ENCODE measurements at places on chromosomes 11 and 22.

DNA sequence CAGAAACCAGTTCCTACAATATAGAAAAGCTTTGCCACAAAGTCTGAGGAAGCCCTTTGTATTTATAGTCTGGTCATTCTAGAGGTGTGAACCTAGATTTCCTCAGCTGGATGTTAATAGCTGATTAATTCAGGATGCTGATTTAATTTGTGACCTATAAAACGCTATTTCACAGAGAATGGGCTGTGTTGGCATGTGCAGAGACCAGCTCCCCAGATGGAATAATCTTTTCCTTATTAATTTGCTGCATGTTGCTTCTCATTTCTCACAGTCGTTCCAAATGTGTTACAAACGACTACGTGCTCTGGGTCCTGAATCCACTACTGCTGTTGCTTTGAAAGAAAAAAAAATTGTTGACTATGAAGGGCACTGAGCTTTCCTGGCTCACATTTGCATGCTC, 49.3 kb downstream of the BDNF start:
- DNase-seq: no peak

DNA sequence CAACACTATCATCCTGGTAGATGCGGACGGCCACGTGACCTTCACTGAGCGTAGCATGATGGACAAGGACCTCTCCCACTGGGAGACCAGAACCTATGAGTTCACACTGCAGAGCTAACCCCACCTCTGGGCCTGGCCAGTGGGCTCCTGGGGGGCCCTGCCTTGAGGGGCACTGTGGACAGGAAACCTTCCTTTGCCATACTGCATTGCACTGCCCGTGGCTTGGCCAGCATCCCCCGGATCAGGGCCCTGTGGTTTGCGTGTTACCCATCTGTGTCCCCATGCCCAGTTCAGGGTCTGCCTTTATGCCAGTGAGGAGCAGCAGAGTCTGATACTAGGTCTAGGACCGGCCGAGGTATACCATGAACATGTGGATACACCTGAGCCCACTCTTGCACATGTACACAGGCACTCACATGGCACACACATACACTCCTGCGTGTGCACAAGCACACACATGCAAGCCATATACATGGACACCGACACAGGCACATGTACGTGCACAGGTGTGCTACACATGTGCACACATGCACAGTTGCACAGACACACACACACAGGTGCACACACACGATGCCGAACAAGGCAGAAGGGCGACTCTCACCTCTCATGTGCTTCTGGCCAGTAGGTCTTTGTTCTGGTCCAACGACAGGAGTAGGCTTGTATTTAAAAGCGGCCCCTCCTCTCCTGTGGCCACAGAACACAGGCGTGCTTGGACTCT, 15.3 kb upstream of the DGCR8 start:
- no peak for DNase-seq

DNA sequence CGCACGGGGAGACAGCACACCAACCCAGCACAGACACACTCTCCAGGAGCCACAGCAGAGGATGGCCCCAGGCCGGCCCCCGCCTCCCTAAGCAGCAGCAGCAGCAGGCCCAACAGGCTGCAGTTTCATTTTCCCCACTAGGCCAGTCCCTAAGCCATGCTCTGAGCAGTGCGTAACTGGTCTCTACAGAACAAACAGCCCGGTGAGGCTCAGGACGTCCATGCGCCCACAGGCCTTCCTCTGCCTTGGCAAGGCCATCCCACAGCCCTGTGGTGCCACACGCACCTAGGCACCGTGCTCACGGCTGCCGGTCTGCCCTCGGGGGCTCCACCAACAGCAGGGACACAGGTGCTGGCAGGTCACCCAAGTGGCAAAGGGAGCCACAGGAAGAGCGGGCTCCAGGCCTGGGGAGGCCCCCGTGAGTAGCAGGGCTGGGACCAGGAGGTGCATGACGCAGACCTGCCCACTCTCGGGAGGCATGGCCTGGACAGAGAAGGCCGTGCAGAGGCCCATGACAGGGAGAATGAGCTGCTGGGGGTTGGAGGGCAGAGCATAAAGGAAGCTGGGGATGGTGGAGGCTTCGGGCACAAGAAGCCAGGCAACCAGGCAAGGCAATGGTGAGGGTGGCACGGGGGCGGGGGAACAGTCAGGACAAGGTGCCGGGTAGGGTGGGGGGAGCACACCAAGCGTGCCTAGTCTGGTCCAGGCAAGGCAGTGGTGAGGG, 1.4 kb upstream of the MOB2 start:
- DNase-seq: no peak

DNA sequence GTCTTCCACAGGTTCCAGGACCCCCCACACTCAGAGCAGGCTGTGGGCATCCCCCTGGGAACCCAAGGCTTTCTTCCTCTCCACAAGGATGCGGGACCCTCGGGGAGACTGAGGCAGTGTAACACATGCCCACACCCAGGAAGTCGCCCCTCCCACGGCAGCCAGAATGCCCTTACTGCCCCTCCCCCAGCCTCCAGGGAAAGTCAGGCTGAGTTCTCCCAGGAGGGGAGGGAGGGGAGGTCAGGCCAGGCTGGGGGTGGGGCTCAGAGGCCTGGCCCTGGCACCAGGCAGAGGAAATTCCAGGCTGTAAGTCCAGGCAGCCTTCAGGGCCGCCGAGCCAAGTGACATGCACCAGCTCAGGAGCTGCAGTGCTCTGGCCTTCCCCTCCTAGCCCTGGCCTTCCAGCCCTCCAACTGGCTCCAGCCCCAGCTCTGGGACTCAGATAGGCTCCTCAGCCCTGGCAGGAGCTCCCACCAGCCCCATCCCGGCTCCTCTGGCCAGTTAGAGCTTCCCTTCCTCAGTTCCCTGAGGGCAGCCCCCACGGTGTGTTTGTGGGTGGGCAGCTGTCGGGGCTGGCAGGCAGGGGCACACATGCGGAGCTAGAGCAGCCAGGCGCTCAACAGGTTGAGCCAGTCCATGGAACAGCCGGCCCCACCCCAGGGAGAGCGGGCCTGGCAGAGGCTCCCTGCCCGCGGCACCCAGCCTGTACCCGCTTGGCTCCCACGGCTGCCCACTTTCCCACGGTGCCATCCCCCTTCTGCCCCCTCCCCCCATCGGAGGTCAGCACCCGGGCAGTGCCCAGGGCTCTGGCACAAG, 3.6 kb downstream of the BCL9L start:
- DNase-seq: no peak

DNA sequence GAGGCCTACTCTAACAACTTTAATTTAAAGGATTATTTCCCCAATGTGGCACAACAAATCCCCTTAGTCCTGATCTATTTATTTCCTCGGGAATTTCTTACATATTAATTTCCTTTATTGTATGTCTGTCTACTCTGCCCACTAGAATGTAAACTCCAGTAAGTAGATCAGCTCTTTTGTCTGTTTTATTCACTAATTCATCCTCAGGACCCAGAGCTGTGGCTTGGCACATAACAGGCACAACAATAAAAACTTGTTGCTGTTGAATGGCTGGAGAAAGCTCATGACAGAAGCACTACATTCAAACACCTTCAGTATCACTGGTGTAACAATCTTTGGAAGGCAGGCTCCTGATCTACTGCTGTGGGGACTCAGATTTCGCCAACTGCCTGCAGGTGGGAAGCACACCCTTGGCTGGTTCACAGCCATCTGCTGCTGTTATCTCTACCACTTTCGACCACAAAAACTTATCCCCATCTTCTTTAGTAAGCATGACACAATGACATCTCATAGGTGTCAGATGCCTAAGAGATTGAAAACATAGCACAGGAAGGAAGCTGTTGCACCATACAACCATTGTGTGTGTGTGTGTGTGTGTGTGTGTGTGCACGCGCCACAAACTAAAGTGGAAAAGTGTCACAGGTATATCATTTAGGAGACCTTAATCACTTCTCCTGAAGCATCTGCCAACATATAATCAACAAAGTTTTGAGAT, 11.9 kb downstream of the HIRA start:
- no peak for DNase-seq

DNA sequence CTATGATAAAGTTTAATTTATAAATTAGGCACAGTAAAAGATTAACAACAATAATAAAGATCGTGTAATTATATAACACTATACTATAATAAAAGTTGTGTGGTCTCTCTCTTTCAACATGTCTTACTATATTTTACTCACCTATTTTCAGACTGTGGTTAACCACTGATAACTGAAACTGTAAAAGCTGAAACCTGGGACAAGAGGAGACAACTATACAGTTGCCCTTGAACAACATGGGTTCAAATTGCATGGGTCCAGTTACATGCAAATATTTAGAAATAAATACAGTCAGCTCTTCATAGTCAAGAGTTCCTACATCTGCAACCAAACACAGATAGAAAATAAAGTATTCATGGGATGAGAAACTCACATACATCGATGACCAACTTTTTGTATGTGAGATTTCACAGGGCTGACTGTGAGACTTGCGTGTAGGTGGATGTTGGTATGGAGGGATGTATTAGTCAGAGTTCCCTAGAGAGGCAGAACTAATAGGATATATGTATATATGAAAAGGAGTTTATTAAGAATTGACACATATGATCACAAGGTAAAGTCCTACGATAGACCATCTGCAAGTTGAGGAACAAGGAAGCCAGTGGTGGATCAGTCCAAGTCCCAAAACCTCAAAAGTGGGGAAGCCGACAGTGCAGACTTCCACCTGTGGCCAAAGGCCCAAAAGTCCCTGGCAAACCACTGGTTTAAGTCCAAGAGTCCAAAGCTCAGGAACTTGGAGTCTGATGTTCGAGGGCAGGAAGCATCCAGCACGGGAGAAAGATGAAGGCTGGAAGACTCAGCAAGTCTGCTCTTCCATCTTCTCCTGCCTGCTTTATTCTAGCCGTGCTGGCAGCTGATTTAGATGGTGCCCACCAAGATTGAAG, 359.5 kb downstream of the INSC start:
- no peak for DNase-seq

- no peak for DNase-seq
Measured at GRCh38 chr11:1705126-1706052, 8.4 kb downstream of the KRTAP5-6 start.

GRCh38 chr11:43904742-43905535, 24.3 kb downstream of the ALKBH3 start:
- no peak for DNase-seq

DNA sequence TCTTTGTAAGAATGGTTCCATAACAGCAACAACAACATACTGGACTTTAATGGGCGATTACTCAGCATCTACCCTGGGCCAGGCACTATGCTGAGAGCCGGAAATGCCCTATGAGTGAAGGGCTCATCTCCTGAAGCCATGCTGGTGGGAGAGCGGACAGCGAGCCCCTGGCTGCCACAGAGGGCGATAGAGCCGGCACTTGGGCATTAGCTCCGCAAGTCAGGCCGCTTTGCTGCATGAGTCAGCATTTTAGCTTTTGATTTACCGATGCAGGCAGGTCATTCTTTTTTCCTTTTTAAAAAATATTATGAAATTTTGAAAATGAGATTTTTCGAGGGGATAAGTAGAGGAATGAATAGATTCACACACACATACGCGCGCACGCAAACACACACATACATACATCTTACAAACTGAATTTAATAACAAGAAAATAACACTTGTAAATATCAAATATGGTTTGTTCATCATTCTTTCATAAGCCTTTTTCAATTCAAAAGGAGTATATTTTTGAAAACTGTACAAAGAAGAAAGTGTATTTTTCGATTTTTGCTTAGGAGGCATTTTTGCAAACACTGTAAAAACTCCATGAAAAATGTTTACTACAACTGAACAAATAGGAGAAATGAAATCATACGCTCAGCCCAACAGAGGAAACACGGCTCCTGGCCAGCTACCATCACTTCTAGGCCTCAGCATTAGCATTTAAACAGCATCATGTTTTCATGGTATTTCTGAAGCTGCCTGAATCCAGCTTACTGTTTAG, 667.3 kb downstream of the OPCML start:
- no peak for DNase-seq

GRCh38 chr11:19605520-19606371, 106.9 kb upstream of the NAV2 start:
- no peak for DNase-seq
